ENCODE measurements at places on chromosomes 6 and 20.

DNA sequence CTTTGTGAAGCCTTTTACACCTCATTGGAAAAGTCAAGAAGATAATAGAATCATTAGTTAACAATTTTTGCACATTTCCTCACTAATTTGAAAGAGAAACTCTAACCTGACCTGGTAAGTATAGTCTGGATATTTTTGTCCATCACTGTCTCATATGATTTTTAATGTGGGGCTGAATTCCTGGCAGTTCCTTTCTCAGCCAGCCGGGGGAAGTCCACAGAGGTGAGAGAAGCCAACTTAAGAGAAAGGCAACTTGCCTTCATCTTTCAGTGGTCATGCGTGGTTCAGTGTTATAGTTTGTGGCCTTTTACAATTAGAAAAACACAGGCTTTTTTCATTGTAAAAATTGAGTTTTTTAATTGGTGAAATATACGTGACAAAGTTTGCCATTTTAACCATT lies 80.6 kb downstream of the CDYL start:
- peak; percentile 10 for DNase-seq

GRCh38 chr20:16846006-16846405 lies 97.8 kb downstream of the OTOR start:
- DNase-seq, result no peak

GRCh38 chr20:23574977-23575376 lies 6.7 kb upstream of the CST9L start:
- no peak for DNase-seq

DNA sequence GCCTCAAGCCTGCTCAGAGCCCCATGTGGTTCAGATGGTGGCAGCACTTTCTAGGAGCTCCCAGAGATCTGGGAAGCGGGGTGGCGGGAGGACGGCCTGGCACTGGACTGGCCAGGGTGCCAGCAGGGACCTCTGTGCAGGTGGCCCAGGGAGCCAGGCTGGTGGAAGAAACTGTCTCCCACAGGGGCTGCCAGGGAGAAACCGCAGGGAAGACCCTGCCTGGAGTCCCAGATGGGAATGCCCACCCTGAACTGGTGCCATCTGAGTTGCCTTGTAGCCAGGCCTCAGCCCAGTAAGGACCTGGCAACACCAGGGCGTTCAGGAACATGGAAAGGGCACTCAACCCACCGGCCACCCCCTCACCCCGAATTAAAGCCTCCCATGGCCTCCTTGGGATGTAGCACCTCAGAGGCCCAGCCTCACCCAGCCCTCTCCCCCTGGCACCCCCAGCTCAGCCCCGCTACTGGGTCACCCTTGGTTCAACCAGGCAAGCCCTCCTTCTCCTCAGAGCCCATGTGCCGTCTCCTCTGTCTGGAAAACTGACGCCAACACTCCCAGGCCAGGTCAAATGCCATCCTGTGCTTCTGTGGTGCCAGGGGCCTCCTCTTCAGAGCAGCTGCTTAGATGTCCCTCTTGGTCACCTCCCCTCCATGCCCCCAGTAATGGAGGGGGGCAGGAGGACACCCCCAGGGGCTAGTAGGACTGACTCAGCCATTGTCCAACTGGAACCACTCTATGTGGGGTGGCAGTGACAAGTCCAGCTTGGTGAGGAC lies 5.9 kb upstream of the C20orf144 start:
- DNase-seq, result no peak

DNA sequence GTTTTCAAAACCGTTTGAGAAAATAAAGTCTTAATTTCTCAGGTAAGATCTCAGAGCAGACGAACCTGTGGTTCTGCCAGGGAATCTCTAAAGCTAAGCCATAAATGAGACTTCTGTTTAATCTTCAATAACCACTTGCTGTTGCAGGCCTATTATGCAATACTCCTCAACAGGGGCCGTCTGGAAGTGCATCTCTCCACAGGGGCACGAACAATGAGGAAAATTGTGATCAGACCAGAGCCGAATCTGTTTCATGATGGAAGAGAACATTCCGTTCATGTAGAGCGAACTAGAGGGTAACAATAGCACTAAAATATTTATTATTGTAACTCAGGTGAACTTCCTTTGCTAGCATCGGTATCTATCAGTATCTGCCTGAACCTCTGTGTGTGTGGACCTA lies 223.7 kb downstream of the ARHGAP18 start:
- DNase-seq, result no peak

DNA sequence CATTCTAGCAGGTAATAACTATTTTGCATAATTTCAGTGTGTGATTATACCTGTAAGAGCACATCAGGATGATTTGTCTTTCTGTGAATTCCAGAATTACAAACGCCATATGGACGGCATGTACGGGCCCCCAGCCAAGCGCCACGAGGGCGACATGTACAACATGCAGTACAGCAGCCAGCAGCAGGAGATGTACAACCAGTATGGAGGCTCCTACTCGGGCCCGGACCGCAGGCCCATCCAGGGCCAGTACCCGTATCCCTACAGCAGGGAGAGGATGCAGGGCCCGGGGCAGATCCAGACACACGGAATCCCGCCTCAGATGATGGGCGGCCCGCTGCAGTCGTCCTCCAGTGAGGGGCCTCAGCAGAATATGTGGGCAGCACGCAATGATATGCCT lies 122.7 kb downstream of the TMEM242 start:
- peak; percentile 68 for DNase-seq

DNA sequence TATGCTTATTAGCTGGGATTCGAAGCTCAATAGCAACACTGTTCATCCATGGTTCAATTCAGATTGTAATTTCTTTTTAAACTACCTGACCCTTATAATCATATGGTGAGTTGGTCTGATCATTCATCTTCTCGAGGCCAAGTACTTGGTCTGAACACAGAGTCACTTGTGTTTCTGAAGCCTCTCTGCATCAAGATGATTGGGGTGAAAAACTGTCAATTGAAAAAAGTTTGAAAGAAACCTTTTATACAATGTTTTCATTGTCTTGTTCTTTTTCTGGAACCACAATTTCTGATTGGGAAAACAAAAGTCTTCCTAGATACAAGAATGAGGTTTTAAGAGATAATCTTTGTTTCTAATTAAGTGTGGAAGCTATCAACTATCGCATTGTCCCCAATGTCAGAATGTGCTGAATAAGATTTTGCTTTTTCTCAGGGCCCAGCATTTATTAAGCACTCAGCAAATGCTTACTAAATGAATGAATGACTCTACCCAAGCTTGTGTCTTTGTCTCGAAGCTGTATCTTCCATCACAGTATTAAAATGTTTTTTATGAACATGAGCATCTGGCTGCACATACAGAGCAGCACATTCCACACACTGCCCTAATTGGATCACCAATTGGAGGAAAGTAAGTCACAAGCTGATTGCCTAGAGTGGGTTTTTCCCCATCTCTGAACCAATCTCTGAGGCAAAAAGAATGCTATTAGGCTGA lies 45.0 kb upstream of the MOXD1 start:
- DNase-seq, result no peak

GRCh38 chr6:44363377-44363926 lies 21.0 kb downstream of the SPATS1 start:
- DNase-seq, result no peak
